Vagina (tissue), 2 donors: ENCODE measurements at places on chromosomes 6 and 20. TPM values are rescaled to one million over a fixed set of nuclear protein-coding genes. Genes with fewer than 3 reads are reported as not detected.

GRCh38 chr20:35284267-35284991, at the start of gene EIF6:
EIF6 (minus strand) TSS chr20:35284772; CDS start chr20:35284487, 285 bp downstream.
- DNase-seq, result no peak
- no peaks in the 10 kb centered on the region for H3K36me3 ChIP-seq
- H3K4me1 ChIP-seq, result peaks cover 40% of the 10 kb centered on the region
- H3K4me3 ChIP-seq, result peak within 1 kb of the TSS; percentile 76
- H3K27ac ChIP-seq, result peak within 1 kb of the TSS; percentile 81
- H3K27me3 ChIP-seq, result no peaks in the 10 kb centered on the region

DNA sequence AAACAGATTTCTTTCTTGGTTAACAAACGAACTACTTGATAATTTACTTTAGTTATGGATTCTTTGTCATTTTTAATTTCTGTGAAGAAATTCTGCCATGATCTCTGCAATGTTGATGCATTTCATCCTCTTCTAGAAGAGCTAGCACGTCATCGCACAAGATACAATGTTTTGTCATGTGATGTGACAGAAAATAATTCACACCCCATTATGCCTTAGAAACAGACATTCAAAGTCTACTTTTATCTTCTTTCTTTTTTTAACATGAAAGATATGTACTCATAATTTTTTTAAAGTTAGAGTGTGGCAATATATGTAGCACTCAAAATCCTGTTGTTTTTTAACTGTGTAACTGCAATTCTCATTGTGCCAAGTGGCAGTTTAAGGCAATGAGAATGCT, 39.6 kb upstream of the NELFCD start:
- DNase-seq, result no peak
- H3K36me3 ChIP-seq, result no peaks in the 10 kb centered on the region
- no peak overlapping the region for H3K27ac ChIP-seq
- no peak overlapping the region for H3K4me3 ChIP-seq
- no peaks in the 10 kb centered on the region for H3K27me3 ChIP-seq

GRCh38 chr6:67687396-67687795, 947.7 kb upstream of the ADGRB3 start:
- H3K4me3 ChIP-seq, result no peak overlapping the region
- no peaks in the 10 kb centered on the region for H3K36me3 ChIP-seq
- H3K27me3 ChIP-seq, result no peaks in the 10 kb centered on the region
- no peak for DNase-seq
- no peak overlapping the region for H3K27ac ChIP-seq
- H3K4me1 ChIP-seq, result no peaks in the 10 kb centered on the region

GRCh38 chr20:8443464-8444072, 311.5 kb downstream of the PLCB1 start:
- H3K4me1 ChIP-seq, result no peaks in the 10 kb centered on the region
- no peak for DNase-seq
- H3K4me3 ChIP-seq, result no peak overlapping the region

DNA sequence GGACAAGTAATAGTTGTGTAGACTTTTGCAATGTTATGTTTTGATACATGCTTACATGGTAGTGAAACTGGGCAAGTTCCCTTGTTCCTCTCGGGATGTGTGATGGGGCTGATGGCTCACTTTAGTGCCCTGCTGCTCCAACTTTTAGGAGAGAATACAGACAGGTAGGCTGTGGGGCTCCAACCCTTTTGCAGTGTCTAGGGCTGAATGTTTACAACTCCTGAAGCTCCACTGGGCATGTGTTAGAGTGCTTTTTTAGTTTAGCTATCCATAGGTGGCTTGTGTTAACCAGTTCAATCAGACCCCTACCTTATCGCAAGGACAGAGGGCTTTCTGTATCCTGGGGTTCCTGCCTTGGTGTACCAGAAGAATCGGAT, 33.8 kb downstream of the SERPINB6 start:
- no peaks in the 10 kb centered on the region for H3K27me3 ChIP-seq
- no peaks in the 10 kb centered on the region for H3K36me3 ChIP-seq
- no peaks in the 10 kb centered on the region for H3K4me1 ChIP-seq
- H3K4me3 ChIP-seq, result no peak overlapping the region

DNA sequence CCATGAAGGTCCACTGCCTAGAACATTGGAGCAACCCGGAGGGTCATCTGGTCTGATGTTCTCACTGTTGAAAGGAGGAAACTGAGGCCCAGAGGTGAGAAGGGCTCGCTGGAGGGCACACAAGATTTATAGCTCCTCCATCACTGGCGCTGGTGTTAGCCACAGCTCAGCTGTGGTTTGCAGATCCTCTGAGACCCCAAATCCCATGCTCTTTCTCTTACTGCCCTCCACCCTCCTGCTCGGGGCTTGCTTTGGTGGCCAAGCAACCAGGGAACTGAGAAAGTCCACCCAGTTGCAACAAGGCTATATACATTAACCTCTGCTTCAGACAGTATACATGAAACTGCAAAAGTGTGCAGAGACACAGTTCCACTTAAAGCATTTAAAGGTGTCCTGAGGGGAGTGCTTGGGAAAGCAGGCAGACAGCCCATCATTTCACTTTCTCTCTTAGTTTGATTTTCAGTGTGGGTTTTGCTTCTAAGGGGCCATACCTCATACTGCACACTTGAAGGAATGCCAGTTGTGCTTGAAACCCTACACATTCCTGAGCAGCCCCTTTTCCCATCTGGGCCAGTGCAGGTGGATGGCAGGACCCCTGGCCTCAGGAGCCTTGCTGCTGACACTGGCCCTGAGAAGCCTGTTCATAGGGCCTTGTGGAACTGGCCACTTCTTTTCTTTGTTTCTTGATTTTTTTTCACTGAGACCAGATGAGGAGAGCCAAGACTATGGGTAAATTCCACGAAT, 347.6 kb downstream of the CDC5L start:
- H3K27ac ChIP-seq, result no peak overlapping the region
- no peak overlapping the region for H3K4me3 ChIP-seq
- H3K36me3 ChIP-seq, result no peaks in the 10 kb centered on the region
- DNase-seq, result no peak
- peaks cover 15% of the 10 kb centered on the region for H3K4me1 ChIP-seq

DNA sequence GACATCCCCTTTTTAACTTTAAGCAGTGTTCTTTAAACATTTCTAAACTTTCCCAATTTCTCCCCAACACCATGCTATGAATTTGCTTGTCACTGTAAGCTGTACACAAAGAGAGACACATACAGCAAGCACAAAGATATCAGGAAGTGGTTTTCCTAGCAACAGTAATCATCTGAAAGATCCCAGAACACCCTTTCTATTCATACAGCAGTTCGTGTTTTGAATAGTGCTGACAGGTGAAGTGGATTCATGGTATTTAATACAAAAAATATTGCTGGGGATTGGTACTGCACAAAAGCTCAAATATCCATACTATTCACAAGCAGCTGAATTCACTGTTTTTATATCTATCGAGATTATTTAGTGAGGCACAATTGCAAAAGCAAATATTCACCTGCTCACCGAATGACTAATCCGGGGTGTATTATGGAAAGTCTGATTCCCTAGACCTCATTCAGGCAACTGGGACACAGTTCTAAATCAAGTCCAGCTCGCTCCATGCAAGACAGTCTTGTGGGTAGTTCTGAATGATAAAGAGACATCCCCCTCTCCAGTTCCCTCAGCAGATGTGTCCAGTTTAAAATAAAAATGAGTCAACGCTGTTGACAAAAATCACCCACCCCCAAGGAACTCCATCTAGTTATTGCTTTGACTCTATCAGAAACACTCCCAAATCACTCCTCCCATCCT, 107.1 kb upstream of the TSHZ2 start:
- no peak overlapping the region for H3K27ac ChIP-seq
- no peak for DNase-seq
- H3K4me3 ChIP-seq, result no peak overlapping the region
- H3K27me3 ChIP-seq, result no peaks in the 10 kb centered on the region

MAPK13 gene
- 21.9 TPM for total RNA-seq

ANKRD66 gene
- total RNA-seq, result not detected

DNA sequence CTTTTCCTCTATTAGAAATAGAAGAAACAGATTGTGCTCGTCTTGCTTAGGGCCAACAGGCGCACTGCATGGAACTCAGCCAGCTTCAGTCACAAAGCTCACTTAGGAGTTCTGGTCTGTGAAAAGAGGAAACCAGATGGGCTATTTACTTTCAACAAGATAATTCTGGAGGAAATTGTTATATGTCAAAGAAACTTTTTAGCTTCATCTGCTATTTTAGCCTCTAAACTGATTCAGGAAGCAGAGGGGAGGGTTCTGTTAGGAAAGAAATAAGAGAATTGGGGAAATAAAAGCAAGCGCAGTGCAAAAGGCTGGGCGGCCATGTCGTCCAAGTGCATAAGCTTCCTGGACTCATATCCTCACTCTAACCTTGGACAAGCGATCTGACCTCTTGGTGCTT, 21.3 kb downstream of the PRKN start:
- no peaks in the 10 kb centered on the region for H3K27me3 ChIP-seq
- H3K4me1 ChIP-seq, result peaks cover 5% of the 10 kb centered on the region
- H3K4me3 ChIP-seq, result no peak overlapping the region

IGF2R gene
- total RNA-seq, result 73.4 TPM

GRCh38 chr20:32012159-32012688, 2.0 kb downstream of the CCM2L start:
- no peak for DNase-seq
- no peaks in the 10 kb centered on the region for H3K4me1 ChIP-seq
- H3K27me3 ChIP-seq, result no peaks in the 10 kb centered on the region
- H3K4me3 ChIP-seq, result no peak overlapping the region

CTCFL gene
- total RNA-seq, result not detected

DNAJC5 gene
- total RNA-seq, result 25.8 TPM

- DNase-seq, result no peak
- no peaks in the 10 kb centered on the region for H3K36me3 ChIP-seq
- no peaks in the 10 kb centered on the region for H3K4me1 ChIP-seq
- no peak overlapping the region for H3K4me3 ChIP-seq
- H3K27me3 ChIP-seq, result no peaks in the 10 kb centered on the region
- H3K27ac ChIP-seq, result no peak overlapping the region
These were observed 82.1 kb upstream of the DTNBP1 start for GRCh38 chr6:15744818-15745402.

DNA sequence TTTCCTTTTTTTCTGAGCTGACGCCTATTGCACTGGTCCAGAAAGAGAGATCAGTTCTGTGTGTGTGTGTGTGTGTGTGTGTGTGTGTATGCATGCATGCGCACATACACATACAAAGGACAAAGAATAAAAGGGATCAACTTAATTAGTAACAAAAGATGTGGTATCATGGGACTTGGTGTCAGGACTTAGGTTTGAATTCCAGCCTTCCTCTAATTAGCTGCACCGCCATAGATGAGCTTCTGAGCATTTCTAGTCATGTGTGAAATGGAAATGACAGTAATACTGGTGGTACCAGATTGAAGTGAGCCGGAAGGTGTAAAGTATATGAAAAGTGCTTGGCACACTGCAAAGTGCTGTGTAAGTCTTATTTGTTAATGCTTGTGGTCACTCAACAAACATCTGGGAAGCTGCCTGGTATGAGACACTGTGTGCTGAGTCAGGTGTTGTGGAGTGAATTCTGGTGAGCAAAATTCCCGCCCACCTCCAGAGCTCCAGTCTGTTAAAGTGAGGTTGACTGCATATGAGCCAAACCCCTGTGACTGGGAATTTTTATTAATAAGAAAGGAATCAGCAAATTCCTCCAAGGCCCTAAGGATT, 12.4 kb downstream of the DAAM2 start:
- DNase-seq, result no peak
- peaks cover 15% of the 10 kb centered on the region for H3K4me1 ChIP-seq
- no peaks in the 10 kb centered on the region for H3K27me3 ChIP-seq
- no peak overlapping the region for H3K4me3 ChIP-seq
- H3K27ac ChIP-seq, result no peak overlapping the region

- no peak overlapping the region for H3K27ac ChIP-seq
- H3K36me3 ChIP-seq, result no peaks in the 10 kb centered on the region
- DNase-seq, result no peak
- H3K27me3 ChIP-seq, result no peaks in the 10 kb centered on the region
- no peak overlapping the region for H3K4me3 ChIP-seq
- no peaks in the 10 kb centered on the region for H3K4me1 ChIP-seq
These were observed 127.6 kb upstream of the RUNX2 start for GRCh38 chr6:45200510-45200909.

DNA sequence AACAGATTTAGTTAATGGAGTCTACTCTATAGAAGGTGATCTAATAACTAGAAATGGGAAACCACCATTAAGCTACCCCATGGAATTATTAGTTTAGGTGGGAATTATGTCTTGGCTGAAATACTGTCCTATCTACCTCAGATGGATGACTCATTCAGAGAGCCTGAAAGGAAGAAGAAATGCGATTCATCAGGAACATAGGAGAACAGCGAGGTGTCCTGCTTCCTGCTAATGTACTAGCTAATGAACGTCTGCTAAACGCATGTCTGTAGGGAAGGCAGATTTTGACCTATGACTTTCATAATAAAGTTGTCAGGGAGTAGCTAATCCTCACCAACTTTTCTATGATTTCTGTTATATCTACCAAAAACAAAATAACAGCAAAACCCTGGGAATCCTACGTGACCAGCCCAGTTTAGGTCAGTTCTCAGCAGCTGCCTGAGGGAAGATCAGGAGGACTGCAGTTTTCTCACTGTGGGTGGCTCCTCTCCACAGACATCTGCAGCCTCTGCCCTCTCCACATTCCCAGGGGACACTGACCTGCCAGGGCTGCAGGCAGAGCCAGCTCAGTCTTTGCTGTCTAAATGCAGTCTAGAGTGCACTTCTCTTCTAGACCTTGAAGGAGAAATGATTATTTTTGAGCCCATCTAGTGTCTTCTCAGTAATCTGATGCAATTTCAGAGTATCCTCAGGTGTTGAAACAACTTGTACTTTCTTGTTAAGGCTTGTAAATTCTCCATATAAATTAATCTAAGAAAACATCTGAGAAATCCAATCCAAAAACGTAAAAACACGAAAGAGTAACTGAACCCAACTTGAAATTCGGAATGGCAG, 18.1 kb upstream of the SFT2D1 start:
- no peak overlapping the region for H3K27ac ChIP-seq
- no peaks in the 10 kb centered on the region for H3K4me1 ChIP-seq
- H3K27me3 ChIP-seq, result no peaks in the 10 kb centered on the region
- H3K36me3 ChIP-seq, result no peaks in the 10 kb centered on the region
- DNase-seq, result no peak

SLCO4A1 gene
- total RNA-seq, result 45.9 TPM

DNA sequence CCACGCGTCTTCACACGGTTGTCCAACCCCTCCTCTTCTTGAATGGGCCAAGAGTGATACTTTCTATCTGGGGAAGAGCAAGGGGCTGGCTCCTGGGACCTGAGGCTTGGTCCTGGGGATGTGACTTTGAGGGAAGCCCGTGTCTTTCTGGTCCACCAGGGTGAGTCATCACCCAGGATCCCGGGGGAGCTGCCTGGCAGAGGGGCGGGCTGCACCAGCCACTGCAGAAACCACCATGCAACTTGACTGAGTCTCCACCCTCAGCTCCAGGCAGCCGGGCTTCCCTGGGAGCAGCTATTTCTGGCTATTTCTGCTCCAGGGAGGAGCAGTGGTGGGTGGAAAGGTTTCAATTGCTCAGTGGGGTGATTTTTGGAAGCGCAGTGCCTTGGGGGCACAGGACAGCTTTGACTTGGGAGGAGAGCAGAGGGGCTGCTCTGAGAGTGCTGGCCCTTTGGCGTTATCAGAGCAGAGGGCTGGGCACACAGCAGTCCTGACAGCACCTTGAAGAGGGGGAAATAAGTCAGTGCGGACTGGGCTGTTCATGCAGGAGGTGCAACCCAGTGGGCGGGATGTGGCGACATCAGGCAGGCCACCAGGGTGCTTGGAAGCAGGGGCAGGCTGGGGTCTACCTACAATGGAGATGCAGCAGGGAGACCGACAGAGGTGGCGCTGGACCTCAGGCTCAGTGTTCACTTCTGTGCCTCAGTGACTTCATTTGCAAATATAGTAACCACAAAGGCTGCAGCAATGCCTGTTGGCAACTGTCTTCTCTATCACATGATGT, 45.1 kb upstream of the FAM83D start:
- H3K4me1 ChIP-seq, result no peaks in the 10 kb centered on the region
- H3K27me3 ChIP-seq, result no peaks in the 10 kb centered on the region
- no peak for DNase-seq
- no peak overlapping the region for H3K27ac ChIP-seq
